ENCODE measurements at places on chromosomes 12 and 14. TPM values are rescaled to one million over a fixed set of nuclear protein-coding genes. Genes with fewer than 3 reads are reported as not detected.

DNA sequence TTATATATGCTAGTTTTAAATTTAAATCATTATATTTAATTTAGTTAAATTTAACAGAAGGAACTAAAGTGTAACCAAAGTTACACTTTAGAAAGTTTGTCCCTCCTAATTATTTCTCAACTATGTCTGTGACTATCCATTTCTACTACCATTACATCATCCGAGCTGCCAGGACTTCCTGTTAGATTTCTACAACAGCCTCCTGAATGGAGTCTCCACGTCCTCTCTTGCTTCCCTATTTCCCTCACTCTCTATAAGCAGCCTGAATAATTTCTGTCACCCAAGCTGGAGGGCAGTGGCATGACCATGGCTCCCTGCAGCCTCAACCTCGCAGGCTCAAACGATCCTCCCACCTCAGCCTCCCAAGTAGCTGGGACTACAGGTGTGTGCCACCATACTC lies 84.1 kb downstream of the TTC7B start:
- H3K36me3 ChIP-seq: no peaks in the 10 kb centered on the region
- H3K4me1 ChIP-seq: peaks cover 12% of the 10 kb centered on the region
- H3K27me3 ChIP-seq: no peaks in the 10 kb centered on the region
- H3K27ac ChIP-seq: no peak overlapping the region

DNA sequence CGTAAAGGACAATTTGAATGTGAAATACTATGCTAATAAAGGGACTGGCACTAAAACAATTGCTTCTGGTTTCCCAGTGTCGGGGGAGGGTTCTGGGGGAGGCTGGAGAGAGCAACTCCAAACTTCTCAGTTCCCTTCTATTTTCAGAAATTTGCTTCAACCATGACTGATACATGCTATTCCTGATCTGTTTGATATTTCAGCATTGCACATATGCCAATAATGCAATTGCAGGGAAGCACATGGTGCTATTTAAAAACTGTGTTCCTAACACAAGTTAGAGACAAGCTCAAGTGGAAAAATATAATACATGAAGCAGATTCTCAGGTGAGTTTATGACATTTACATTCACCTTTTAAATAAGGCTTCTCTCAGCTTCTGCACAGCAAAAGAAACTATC lies 188.9 kb downstream of the RIMBP2 start:
- peaks cover 10% of the 10 kb centered on the region for H3K27me3 ChIP-seq
- no peak for DNase-seq
- no peak overlapping the region for H3K27ac ChIP-seq
- no peak overlapping the region for H3K4me3 ChIP-seq
- no peaks in the 10 kb centered on the region for H3K4me1 ChIP-seq
- H3K36me3 ChIP-seq: no peaks in the 10 kb centered on the region

GRCh38 chr12:119171691-119172425 lies 6.9 kb upstream of the HSPB8 start:
- no peak for DNase-seq
- H3K27ac ChIP-seq: no peak overlapping the region
- H3K4me1 ChIP-seq: peaks cover 5% of the 10 kb centered on the region

The JPH4 gene
- polyA plus RNA-seq: 0.22 TPM

The SCN8A gene
- polyA plus RNA-seq: 0.07 TPM

The CYP46A1 gene
- 1.5 TPM for polyA plus RNA-seq

The MYH6 gene
- 5,106 TPM for polyA plus RNA-seq

GRCh38 chr12:46386877-46387629 lies 14.5 kb upstream of the SLC38A2 start:
- H3K27ac ChIP-seq: peak overlapping the region; percentile 69
- no peaks in the 10 kb centered on the region for H3K36me3 ChIP-seq
- peak overlapping the region; percentile 30 for H3K4me3 ChIP-seq
- DNase-seq: peak; percentile 61

GRCh38 chr12:75837700-75838099 lies 193.9 kb downstream of the PHLDA1 start:
- no peaks in the 10 kb centered on the region for H3K27me3 ChIP-seq
- peak; percentile 18 for DNase-seq
- no peak overlapping the region for H3K4me3 ChIP-seq
- H3K27ac ChIP-seq: no peak overlapping the region
- no peaks in the 10 kb centered on the region for H3K36me3 ChIP-seq

The TMPRSS12 gene
- polyA plus RNA-seq: not detected

DNA sequence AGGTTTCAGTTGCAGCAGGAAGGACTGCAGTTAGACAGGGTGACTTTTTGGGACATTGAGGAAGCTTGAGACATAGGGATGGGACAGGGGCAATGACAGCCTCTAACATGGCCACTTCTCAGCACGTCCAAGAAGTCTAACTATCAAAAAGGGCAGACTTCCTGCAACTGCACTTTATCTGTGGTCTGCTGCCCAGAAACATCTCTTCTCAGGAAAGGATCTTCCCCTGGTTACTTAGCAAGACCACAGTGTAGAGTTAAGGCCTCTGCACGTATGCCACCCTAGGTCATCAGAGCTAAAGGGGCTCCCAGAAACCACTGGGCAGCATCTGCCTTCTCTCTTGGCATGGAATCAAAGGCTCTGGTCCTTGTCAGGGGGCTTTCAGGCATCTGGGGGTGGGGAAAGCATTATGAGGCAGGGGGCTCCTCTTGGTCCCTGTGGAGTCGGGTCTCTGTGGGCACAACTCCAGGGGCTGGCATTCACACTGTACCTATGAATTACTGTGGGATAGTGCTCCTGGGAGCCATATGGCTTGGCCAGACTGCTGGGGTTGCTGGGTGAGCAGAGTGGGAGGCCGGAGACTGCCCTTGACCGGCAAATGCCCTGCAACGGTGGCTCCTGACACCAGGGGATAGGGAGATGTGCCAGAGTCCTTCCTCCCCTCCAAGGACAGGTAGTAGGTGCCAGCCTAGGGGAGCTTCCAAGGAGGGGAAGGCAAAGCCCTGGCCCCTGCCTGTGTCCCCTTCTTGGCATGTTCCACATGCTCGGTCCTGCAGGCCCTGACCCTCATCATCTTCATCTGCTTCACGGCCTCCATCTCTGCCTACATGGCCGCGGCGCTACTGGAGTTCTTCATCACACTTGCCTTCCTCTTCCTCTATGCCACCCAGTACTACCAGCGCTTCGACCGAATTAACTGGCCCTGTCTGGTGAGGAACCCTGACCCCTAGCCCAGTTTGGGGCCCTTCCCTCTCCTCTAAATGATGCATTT lies 1.0 kb downstream of the CMTM5 start:
- no peaks in the 10 kb centered on the region for H3K4me1 ChIP-seq
- no peak overlapping the region for H3K4me3 ChIP-seq
- peak overlapping the region; percentile 44 for H3K27ac ChIP-seq
- H3K36me3 ChIP-seq: no peaks in the 10 kb centered on the region

DNA sequence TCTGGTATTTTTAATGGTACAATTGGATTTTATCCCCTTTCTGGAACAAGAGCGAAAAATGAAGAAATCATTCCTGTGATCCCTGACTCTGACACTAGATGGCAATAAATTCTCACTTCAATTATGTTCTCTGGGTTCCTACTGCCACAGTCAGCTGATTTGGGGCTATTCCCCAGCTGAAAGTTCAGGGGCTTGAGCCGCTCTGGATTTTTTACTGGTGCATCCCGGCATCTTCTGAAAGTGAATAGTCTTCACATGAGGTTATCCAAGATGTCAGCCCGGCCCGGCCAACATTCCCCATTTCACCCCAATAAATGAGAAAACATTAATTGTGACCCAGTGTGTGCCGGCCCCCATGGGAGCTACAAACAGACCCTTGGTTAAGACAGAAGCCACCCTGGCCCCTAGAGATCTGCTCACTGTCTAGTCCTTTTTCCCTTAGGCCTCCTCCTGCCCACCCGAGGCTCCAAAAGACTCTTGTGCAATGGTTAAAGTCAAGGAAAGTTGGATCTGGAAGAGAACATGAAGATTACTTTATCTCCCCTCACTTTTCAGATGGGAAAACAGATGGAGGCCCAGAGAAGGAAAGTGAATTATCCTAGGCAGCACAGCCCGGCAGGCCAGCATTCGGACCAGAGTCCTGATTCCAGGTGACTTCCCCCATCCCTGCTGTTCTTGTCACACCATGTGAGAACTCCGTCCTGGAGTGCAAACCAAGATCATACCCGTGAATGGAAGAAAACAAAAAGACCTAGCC lies 20.8 kb downstream of the CKAP4 start:
- DNase-seq: no peak
- H3K27ac ChIP-seq: no peak overlapping the region
- H3K27me3 ChIP-seq: no peaks in the 10 kb centered on the region
- no peak overlapping the region for H3K4me3 ChIP-seq
- H3K4me1 ChIP-seq: peaks cover 20% of the 10 kb centered on the region
- H3K36me3 ChIP-seq: no peaks in the 10 kb centered on the region

DNA sequence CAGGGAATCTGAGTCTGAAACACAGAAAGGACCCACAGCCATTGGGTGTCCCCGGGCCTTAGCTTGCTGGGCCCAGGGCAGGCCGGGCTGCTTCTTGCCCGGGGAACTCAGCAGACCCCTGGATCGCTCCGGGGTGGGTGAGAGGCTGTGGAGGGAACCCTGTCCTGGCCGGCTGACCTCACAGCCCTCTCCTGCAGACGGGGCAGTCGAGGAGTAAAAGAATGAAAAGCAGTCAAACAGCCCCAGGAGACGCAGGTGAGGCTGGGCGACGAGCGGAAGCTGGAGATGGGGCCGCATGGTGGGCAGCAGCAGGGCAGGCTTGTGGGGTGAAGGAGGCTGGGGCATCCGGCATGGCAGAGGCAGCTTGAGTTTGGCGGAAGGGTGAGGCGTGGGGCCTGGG lies 57.0 kb downstream of the KIF26A start:
- H3K27ac ChIP-seq: no peak overlapping the region
- H3K36me3 ChIP-seq: no peaks in the 10 kb centered on the region
- no peak for DNase-seq
- no peaks in the 10 kb centered on the region for H3K4me1 ChIP-seq
- H3K4me3 ChIP-seq: no peak overlapping the region
